ENCODE measurements at places on chromosomes 11 and 22. TPM values are rescaled to one million over a fixed set of nuclear protein-coding genes. Genes with fewer than 3 reads are reported as not detected.

The IRAG1 gene
- 22.6 TPM for total RNA-seq

The SLC16A8 gene
- total RNA-seq: not detected

The C1QTNF4 gene
- total RNA-seq: 0.25 TPM

The FGF19 gene
- not detected for total RNA-seq

The KCNJ1 gene
- under 0.01 TPM for total RNA-seq

The PIK3IP1 gene
- 22.2 TPM for total RNA-seq

The ZNF408 gene
- 7.1 TPM for total RNA-seq

The PHOX2A gene
- total RNA-seq: not detected

The LARGE1 gene
- 41.1 TPM for total RNA-seq

The PRG2 gene
- total RNA-seq: 0.37 TPM

The MS4A14 gene
- not detected for total RNA-seq

The NAALADL1 gene
- total RNA-seq: 24.7 TPM

The LSP1 gene
- 0.33 TPM for total RNA-seq

The RNF26 gene
- 7.2 TPM for total RNA-seq

The TENM4 gene
- 51.9 TPM for total RNA-seq

The SCARF2 gene
- total RNA-seq: 36.9 TPM

The SLC5A12 gene
- total RNA-seq: not detected

The VSIG2 gene
- 0.50 TPM for total RNA-seq

The LAYN gene
- 34.1 TPM for total RNA-seq

The PNPLA3 gene
- 3.5 TPM for total RNA-seq

The NNMT gene
- 137 TPM for total RNA-seq

The SLC29A2 gene
- total RNA-seq: 0.11 TPM

The TEF gene
- total RNA-seq: 15.1 TPM

The SCGB1C1 gene
- not detected for total RNA-seq

The CFAP68 gene
- 9.0 TPM for total RNA-seq

The PKP3 gene
- 0.87 TPM for total RNA-seq

The MCHR1 gene
- total RNA-seq: 0.50 TPM

The OR9G1 gene
- total RNA-seq: not detected

The FAM111B gene
- 22.4 TPM for total RNA-seq

The RELT gene
- 4.9 TPM for total RNA-seq

The GGT5 gene
- total RNA-seq: 1.9 TPM

The IGLL1 gene
- total RNA-seq: not detected

The PRCP gene
- total RNA-seq: 31.7 TPM

The MAP6 gene
- 1.1 TPM for total RNA-seq

The C11orf87 gene
- total RNA-seq: not detected

The OR51A4 gene
- not detected for total RNA-seq

The PRRG4 gene
- 0.12 TPM for total RNA-seq

The OR56A1 gene
- not detected for total RNA-seq

The KRTAP5-6 gene
- total RNA-seq: not detected

The ZNF202 gene
- 11.4 TPM for total RNA-seq

The HOATZ gene
- under 0.01 TPM for total RNA-seq

The SEC14L6 gene
- 1.4 TPM for total RNA-seq

The TSSK2 gene
- total RNA-seq: not detected

The B3GAT3 gene
- 50.9 TPM for total RNA-seq

The OR51B5 gene
- not detected for total RNA-seq

The NELL1 gene
- total RNA-seq: not detected

The APOBEC3C gene
- total RNA-seq: 8.2 TPM

The FXYD2 gene
- not detected for total RNA-seq

The MMP8 gene
- 0.11 TPM for total RNA-seq

The STK33 gene
- 4.7 TPM for total RNA-seq

The PPARA gene
- 14.2 TPM for total RNA-seq
